ENCODE measurements at places on chromosomes 7 and 10.

DNA sequence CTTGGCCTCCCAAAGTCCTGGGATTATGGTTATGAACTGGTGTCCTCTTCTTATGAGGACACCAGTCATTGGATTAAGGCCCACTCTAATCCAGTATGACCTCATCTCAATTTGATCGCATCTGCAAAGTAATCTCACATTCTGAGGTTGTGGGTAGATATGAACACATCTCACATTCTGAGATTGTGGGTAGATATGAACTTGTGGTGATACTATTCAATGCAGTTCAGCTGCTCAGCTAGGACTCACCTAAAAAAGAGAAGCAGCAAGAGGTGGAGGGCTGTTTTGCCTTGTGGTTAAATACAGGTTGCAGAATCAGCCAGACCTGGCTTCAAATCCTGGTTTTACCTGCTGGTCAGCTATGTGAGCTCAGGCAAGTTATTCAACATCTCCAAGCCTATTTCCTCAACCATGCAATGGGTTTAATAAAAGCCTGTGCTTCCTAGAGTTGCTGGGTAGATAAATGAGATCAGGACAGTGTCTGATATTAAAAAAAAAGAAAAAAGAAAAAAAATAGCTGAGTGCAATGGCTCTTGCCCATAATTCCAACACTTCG, 8.5 kb upstream of the BAG3 start:
- no peak for DNase-seq

GRCh38 chr10:69655124-69655867, 25.2 kb downstream of the FAM241B start:
- no peak for DNase-seq

DNA sequence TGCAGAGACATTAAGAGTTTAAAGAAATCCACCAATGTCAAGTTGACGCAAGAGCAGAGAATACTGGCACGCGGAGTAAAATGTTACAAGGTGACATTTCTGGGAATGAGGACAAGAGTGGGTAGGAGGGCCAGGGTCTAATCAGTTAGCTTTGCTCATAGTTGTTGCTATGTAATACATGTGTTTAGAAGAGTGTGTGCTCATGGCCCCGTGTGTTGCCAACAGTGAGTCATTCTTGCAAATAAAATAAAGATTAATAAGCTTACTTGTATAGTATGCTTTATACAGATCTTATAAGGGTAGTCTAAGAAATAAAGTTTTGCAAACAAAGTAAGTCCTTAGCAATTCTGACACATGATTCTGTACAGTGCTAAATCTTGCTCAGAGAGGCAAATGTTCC, 64.5 kb downstream of the DNMBP start:
- DNase-seq = no peak

DNA sequence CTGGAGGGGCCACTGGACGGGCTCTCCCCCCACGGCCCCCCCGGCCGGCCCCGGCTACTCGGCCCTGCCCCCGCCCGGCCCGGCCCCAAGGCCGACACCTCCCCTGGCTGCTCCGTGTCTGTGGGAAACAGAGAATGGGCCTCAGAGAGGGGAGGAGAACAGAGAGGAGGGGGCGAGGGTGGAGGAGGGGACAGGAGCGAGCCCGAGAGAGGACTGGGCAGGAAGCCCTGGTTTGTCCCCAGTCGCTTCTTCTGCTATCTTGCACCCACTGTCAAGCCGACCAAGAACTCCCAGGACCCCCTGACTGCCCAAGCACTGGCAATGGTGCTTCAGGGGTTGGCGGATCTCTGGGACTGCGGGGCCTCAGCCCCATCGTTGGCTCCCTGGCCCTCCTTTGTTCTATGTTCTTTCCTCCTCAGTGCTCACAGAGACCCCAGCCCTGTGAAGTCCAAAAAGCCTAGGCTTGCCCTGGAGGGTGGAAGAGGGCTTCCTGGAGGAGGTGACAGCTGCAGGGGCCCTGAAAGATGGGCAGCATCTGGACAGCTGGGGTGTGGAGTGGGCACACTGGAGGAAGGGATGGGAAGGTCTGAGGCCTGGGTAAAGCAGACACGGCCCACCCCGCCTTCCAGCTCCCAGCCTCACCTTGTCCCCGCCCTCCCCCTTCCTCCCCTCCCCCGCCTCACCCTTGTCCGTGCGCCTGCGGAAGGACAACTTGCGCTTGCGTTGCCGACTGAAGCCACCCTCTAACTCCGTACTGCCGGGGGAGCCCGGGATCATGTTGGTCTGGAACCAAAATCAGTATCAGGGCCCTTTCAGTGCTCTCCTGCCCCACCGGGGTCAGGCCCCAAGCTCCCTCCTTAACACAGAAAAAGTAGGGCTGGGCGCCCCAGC, 30.1 kb downstream of the KCNH2 start:
- no peak for DNase-seq

DNA sequence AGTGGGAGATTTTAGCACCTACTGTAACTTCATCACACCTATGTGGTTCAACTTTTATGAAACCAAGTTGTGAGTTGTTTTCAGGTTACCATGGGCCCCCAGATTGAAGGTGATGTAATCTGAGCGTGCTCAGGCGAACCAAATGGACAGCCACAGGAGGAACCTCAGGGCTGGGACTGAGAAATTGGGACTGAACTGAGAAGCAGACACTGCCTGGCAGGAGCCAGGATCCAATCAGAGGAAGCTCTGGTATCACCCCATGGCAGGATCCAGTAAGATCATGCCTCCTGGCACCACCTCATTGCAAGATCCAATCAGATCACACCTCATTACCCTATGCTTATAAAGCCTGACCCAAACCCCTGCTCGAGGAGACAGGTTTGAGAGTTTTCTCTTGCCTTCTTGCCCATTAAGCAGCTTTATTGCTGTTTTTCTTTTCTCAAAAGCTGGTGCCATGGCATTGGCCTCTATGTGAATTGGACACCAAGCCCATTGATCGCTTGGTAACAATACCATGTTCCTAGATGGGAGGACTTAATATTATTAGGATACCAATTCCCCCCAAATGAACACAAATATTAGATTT, 43.2 kb upstream of the GDF10 start:
- DNase-seq = no peak

DNA sequence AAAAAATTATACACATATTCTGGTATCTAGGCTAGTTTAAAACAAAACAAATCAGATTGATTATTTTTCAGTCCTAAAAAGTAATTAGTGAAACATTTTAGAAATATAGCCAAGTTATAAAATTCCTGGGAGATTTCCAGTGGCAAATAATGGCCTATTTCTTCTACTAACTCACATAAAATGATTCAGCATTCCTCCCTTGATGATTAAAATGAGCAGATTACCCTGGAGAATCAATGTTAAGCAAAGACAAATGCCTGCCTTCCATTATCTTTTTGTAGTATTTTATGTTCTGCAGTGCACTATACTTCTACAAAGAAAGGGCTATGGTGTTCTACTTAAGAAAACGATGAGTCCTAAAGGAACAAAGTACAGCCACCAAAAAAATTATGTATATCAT, 53.6 kb downstream of the PARD3 start:
- DNase-seq = no peak

DNA sequence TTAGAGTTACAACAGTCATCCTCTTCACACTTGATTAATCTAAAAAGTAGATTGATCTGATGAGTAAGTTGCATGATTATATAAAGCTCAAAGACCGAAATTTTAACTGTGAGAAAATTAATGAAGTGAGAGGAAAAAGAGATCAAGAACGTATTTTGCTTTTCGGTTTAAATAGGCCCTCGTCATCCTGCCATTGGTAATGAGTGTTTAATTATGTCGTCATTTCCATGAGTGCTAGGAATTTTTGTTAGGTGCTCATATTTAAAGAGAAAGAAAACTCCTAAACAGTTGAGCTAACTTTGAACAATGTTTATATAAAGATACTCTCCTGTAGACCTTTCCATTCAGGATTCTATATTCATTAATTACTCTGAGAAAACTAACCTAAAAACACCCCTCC, 159.4 kb downstream of the TPK1 start:
- no peak for DNase-seq

- no peak for DNase-seq
Observed at GRCh38 chr7:154576604-154577003, 426.3 kb downstream of the PAXIP1 start.

GRCh38 chr7:12554351-12554750, 16.2 kb upstream of the SCIN start:
- DNase-seq = no peak

GRCh38 chr7:26538216-26538615, 246.6 kb downstream of the SNX10 start:
- no peak for DNase-seq

DNA sequence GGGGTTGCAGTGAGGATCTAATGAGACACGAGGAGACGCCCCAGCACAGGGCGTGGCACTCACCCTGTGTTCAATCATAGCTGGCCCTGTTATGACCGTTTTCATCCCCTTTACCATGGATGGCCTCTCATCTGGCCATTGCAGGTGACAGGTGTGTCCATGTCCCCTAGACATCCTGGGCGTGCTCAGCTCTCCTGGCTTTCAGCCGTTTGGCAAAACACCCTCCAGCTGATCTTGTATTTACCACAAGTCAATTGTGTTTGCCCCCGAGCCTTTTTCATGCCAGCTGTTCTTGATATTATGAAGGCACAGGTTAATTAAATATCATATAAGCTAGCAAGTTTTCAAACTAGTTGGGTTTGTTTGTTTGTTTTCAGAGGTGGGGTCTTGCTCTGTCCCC, 97.1 kb downstream of the CHST15 start:
- no peak for DNase-seq

GRCh38 chr7:158343936-158344455, 243.6 kb downstream of the PTPRN2 start:
- no peak for DNase-seq

DNA sequence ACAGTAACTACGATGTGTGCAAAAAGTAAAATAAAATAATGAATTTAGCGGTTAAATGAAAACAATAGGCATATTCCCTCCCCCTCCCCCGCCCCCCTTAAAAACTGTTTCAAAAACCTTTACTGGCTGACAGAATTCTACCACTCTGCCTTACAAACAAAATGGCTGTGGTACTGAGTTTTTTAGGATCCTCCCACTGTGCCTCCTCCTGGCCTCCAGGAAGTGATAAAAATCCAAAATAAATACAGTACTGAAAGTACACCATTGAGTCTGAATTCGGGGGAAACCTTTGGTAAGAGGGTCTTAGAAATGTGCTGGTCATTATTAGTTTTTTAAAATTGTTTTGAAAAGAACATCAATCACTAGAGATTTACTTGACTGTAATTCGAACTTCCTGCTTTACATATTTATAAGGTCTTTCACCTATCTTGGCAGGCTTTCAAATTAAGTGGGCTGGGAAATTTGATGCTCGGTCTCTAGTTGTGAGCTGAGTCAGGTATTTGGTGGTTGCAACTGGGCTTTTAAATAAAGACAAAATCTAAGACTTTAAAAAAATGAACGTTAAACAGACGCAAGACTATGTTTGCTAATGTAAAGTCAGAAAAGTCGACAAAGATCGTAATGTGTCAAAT, 32.5 kb upstream of the EPC1 start:
- DNase-seq = no peak

GRCh38 chr10:6396652-6397051, 183.4 kb downstream of the PRKCQ start:
- DNase-seq = no peak

DNA sequence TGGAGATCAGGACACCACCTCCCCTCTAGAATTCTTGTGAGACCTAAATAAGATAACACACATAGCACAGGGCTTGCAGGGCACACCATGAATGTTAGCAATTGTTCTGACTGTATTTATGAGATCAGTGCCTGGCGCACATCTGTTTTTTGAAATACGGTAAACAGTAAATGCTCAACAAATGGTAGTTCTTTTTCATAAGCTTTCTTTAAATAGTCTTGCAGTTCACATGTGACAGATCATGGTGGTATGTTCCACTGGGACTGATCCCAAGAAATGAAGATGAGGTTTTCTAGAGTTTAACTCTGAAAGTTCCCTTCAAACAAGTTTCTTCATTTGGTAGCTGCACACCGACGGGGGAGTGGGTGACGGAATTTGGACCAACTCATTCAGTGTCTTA, 34.8 kb downstream of the CREB5 start:
- DNase-seq = no peak

- no peak for DNase-seq
Observed at GRCh38 chr10:124098575-124098974, 5.2 kb upstream of the CHST15 start.
